ENCODE measurements at places on chromosomes 16 and 17.

DNA sequence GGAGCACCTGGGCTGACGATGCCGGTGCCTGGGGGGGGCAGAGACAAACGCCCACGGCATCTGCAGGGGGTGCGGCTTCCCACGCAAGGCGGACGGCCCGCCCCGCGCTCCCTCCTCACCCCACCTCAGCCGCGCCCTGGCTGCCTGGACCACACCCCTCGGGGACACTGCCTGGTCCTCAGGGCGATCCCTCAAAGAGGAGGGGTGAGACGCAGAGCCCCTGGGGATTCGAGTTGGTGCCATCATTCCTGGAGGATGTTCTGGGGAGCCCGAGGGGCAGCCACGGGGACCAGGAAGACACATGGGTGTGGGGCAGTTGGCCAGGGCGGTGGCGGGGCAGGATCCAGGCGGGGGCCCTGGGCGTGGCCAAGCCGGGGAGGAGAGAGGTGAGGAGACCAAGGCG is 3.9 kb downstream of the IGFALS start:
- no peak for DNase-seq

DNA sequence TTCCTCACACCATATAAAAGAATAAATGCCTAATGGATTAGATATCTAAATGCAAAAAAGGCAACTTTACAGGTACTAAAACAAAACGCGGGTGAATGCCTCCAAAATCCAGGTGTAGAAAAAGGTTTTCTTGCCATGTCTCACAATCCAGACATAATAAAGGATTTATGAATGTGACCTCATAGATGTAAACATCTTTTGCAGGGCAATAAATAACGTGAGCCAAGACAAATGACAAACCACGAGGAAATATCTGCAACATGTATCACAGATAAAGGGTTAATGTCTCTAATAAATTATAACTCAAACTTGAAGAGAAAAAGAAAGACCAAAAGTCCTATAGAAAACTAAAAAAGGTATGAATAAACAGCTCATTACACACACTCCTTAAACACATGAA is 180.7 kb downstream of the PARN start:
- DNase-seq: no peak

GRCh38 chr17:16942141-16943031 is 29.5 kb downstream of the TNFRSF13B start:
- no peak for DNase-seq

DNA sequence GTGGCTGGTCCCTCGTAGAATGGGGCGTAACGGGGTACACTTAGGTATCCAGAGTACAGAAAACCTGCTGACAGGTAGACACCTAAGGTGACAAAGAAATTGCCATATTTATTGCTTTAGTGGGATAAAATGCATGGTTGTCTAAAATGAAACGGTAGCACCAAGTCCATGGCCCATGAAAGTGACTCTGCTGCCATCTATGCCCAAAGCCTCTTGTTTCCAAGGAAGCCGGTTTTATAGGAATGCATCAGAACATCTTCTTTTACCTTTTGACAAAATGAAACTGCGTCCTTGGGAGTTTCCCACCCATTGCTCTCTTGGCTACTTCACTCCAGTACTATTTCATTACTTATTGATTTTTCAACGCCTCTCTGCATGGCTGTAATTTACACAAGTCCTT is 151.3 kb upstream of the ZFHX3 start:
- no peak for DNase-seq

DNA sequence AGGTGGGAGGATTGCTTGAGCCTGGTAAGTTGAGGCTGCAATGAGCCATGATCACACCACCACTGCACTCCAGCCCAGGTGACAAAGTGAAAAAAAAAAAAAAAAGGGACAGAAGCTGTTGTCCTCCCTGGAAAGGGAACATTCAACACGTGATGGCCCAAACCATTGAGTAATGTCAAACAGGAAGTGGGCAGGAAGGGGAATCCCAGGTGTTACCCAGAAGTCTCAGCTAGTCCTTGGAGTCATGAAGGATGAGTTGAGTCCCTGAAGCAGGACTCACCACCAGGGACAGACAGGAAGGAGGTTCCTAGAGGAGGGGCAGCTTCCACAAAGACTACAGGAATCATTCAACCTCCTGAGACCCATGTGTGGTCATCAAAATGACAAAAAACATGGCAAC is 19.8 kb upstream of the CMIP start:
- DNase-seq: peak; percentile 62

DNA sequence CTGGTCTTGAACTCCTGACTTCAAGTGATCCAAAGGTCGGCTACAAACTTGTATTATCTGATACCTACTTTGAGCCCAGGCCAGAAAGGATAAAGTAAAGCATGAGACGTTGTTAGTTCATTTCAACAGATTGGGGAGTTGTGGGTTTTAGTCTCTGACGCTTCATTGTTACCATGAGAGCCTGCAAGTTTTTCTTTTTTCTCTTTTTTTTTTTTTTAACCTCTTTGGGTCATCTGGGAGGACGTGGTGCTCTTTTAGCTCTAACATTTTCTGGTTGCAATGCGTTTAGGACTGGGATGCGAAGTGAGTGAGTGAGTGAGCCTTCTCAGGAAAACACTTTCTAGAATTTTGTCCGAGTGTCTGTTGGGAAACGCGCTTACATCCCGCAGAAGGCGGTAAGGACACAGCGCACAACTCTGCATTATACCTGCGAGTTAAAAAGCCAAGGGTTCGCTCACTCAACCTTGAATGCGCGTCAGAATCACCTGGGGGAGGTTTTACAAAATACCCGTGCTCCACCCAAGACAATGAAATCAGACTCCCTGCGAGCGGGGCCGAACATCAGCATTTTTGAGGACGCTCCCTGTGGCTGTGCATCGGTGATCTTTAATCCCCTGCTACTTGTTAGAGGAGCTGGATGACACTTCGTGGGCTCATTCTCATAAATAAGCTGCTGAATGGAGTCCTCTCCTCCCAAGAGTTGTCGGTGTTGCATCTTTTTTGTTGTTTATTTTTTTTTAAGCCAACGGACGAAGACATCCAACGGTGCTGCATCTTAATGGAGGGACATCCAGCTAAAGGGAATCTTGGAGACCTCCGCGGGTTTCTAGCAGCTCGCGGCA is 629 bp upstream of the RNF135 start:
- DNase-seq: peak; percentile 10

DNA sequence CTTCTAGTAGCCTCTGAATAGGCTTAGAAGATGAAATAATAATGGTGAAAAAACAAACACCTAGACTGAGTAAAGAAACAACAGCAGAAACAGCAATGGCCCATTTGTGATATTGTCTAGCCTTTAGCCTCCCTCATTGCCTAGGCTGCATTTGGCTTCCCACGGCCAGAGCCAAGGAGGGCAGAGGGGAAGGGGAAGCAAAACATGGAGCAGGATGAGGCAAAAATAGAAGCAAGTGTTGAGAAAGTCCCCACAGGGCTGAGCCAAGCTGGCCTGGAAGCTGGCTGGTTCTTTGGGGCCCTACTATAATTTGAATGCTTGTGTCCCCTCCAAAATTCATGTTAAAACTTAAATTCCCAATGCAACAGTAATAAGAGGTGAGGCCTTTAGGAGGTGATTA is 60.2 kb upstream of the KSR1 start:
- no peak for DNase-seq

DNA sequence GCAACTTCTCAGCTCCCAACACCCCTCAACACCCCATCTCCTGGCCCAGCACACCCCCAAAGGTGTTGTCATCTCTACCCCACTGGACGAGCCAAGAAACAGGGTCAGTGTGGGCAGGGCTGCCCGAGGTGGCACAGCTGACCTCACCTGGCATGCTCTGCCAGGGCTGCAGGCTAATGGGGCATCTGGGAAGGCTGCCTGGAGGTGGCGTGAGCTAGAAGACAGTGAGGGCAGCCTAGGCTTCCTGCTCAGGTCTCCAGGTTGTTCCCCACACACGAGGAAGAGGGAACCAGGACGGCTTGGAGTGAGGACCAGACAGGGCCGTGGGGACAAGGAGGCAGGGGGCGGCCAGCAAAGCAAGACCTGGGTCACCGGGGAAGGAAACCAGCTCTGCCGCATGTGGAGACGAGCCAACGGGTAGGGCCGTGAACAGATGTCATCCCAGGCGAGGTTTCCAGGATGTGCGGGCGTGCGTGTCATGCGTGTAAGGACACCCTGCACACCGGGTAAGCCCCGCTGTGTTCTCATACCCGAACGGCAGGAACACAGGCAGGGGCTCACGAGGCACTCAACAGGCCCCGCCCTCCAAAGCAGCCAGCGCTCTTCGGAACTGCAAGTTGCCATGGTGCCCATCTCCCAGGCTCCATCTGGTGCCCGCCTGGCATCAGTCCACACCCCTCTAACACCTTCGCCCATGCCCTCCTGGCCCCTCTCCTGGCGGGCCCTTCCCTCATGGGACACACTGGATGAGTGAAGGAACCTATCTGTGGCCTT is 29.6 kb upstream of the PVALEF start:
- DNase-seq: no peak

- no peak for DNase-seq
Observed at GRCh38 chr17:38343608-38344419, at the start of gene GPR179. TSS of gene GPR179 (minus strand) at chr17:38343956. CDS start at chr17:38343789, 167 bp downstream.

DNA sequence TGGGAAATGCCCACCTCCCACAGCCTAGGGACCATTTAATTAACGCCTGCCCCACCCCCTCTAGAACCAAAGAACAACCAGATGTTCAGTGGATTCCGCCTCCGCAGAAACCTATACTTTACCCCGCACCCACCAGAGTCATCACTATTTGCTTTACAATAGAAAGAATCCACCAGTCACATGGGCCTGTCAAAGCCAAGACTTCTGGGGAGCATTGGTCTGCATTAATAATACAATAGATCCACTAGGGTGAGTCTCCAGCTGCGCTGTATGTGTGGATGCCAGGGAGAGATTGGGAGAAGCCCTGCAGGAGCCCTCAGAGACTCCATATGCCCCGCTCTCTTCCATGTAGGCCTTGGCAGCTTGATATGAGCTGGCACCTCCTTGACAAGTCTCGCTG is 31.3 kb downstream of the CLEC19A start:
- DNase-seq: no peak

DNA sequence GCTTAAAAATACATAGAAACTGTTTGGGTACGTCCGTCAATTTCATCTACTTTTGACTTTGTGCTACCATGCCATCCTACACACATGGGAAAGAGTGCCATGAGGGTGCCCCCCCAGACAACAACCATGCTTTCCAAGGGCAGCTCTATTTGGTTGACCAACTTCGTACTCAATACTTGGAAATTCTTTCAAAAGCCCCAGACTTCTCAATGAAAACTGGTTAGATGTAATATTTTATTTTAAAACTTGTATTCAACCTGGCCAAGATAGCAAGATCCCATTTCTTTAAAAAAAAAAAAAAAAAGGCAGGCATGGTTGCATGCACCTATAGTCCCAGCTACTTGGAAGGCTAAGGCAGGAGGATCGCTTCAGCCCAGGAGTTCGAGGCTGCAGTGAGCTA is 98.4 kb downstream of the PARN start:
- no peak for DNase-seq

DNA sequence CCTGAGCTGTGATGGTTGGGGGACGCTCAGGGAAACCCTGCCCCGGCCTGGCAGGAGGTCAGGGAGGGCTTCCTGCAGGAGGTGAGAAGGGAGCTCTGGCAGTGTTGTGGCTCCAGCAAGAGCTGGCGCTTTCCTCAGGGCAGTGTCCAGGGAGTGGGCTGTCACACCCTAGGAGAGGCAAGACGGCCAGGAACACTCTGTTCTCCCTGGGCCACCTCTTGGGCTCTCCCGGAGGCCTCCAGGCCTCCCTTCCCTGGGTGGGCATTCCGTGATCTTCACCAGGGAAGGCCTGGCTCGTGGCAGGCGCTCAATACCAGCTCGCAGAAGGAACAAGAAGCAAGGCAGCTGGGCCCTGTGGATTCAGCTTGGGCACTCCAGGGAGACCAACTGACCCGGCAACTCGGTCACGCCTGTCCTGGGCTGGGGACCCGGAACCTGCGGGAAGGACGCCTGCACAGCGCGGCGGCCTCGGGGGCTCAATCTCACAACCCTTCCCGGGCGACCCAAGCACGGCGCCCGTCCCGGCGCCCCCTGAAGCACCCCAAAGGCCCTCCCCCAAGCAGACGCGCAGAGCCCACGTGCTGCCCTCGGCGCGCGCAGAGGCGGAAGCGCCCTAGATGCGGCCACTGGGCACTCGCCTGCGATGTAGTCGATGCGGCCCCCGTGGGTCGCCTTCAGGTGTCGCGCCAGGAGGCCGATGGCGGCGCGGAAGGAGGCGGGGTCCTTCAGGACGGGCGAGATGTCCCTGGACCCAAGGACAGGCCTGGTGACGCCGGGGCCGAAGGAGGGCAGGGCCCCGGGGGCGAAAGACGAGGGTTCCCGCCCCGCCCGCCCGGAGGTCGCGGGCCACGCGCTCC is 588 bp downstream of the APRT start:
- DNase-seq: peak; percentile 62

GRCh38 chr16:60217787-60218186 is 1483.7 kb upstream of the GOT2 start:
- DNase-seq: no peak

DNA sequence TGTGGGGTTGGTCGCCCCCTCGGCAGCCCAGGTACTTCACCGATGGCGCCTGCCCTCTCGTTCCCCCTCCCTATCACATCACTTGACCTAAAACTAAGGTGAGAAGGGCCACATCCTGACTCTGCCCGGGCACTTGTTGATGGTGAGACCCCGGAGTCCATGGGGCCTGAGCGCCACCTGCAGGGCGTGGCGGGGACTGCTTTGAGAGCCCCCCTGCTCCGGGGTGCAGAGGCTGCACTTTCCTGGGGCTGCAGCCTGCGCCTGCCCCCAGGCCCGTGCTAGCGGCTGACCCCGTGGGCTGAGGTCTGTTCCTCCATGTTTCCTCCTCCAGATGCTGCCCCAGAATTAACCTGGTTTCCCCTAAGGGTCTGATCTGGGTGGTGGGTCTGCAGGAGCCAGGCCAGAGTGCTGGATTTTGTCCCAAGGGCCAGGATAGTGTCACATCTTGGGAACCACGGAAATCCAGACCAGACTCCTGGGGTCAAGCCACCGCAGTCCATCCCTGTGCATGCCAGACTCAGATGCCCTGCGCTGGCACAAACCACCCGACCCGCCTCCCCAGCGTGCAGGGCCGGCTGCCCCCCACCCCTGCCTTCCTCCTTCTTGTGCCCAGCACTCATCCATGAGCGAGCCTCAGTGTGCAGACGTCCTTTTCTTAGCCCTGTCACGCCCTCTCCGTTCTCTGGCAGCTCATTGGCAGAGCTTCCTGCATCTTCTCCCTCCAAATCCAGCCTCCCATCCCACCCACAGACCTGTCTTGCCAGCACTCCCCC is 2.7 kb downstream of the NDUFAF8 start:
- DNase-seq: peak; percentile 65

GRCh38 chr17:7997186-7997585 is 5.2 kb upstream of the GUCY2D start:
- no peak for DNase-seq

DNA sequence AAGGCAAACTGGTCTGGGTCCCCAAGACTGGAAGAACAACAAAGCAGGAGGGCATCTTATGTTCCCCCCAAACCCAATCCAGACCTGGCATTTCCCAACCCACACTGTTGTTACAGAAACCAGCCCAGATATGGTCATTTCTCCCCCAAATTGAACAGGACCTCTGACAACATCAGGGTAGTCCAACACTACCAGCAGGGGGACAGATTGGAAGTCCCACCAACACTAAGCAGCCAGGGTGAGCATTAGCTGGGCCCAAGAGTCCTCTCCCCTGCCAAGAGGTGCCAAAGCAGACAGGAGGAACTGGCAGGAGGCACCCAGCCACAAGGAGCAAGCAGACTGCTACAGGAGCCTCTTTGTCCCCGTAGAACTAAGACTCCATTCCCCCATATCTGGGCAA is 29.3 kb upstream of the CNEP1R1 start:
- no peak for DNase-seq

Data from CD4-positive, alpha-beta T cell treated with Interferon alpha-2 for 1 hour (primary cell).